ENCODE measurements at places on chromosomes 7 and 10.

- DNase-seq, result no peak
Measured at GRCh38 chr7:19405541-19405940, 260.3 kb upstream of the FERD3L start.

DNA sequence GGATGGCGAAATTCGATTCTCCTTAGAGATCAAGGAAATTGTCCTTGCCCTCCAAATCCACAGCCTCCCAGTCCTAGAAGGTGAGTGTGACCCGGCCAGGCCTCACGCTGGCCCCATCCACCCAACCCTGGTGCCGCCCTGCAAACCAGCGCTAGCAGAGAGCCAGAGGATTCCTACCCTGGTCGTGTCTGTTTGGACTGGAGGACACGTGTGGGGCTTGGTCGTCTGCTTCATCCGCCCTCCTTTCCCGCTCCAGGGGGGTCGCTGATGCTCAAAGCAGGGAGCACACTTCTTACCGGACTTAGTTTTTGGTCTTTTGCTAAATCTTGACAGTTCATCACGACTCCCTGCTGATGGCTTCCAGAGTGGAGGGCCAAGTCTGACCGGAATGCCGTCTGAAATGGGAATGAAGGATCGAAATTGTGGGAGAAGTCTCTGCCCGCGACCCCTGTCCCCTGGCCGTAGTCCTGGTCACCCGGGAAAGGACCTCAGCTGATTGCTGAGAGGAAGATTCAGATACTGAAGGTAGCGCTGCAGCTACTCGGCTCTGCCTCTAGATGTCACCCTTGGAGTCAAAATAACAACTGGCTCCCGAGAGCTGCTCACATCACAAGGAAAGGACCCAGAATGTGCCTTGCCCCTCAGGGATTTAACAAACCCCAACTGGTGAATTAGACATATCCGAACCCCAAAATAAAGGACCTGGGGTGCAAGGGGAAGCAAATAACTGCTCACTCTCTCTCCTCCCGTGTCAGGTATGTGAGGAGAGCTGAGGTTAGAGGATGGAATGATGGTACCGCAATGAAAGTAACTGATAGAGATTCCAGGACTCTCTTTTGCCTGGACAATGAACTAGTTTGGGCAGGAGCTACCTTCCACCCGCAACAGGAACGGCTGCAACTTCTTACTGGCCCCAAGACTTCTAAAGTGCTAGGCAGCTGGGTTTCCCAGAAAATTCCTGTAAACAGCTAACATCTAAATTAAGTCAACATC lies 23.5 kb upstream of the ORC5 start:
- DNase-seq, result peak; percentile 2

- no peak for DNase-seq
Measured at GRCh38 chr10:60188548-60188947, 201.1 kb downstream of the ANK3 start.

DNA sequence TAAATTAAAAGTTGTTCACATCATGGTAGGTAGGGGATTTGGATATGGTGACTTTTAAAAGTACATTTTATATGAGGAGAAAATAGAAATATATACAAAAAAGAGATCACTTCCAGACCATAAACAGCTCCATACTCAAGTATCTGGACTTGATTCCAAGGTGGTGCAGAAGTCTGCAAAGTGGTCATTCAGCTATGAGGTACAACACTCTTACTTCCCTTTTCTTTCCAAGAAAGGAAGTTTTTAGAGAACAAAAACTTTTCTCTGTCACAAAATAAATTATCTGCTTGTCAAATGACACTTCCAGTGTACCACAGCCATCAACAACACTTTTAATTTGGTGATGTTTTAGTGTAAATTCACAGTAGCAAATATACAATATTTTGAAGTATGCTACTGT lies 1013.5 kb downstream of the GATA3 start:
- DNase-seq, result no peak

GRCh38 chr10:58424176-58424575 lies 39.0 kb downstream of the TFAM start:
- DNase-seq, result no peak

- no peak for DNase-seq
Measured at GRCh38 chr7:124783271-124783670, 17.7 kb upstream of the GPR37 start.

DNA sequence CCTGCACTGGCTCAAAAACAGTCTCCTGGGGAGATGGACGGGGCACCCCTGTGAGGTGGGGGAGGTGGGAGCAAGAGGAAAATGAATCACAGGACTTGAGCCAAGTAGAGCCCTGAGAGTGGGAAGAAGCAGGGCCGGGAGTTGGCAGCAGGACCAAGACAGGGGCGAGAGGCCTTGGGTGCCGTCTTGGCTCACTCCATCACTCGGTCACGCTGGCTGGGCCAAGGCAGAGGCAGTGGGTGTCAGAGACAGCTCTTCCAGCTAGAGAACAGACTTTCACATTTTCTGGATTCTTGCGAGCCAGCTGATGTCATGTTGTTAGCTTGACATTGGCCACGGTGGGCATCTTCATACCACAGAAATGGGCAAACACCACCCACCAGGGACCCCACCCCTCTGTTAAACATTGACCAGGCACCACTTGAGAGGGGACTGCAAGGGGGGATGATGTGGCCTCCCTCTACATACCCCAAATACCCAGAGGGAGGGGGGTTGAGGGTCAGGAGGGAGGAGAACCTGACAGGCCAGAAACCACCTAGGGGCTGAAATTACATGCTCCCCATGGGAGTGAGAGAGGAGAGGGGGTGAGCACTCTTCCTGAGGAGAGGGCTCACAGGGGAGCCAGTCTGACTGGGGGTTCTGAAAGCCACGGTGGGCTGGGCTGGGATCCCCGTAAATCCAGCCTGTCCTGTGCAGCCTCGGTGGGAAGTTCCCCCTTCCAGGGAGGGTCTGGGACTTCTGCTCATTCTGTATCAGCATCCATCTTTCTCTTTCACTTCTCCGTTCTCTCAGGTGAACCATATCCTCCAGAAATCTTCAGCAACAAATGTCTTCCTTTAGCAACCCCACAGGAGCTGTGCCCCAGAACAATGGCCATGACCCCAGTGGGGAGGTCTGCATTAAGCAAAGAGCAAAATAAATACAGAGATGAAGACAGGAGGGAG lies 19.6 kb downstream of the CAMK2B start:
- no peak for DNase-seq

DNA sequence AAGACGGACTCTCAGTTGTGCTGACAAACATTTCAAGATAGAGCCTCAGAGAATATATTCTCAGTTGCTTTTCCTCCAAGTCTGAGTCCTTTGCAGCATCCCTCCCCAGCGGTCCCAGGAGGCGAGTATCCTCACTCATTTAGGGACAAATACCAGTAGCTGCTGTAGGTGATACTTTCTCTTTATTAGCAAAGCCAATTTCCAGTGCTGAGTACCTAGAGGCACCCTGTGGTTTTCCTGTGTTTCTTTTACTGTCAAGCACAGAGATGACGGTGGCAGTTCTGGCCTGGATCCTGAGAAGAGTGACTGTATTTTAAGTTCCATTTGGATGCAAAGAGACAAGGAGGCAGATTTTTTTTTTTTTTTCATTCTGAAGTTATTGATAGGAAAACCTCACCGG lies 1058.4 kb downstream of the SORCS3 start:
- DNase-seq, result no peak

DNA sequence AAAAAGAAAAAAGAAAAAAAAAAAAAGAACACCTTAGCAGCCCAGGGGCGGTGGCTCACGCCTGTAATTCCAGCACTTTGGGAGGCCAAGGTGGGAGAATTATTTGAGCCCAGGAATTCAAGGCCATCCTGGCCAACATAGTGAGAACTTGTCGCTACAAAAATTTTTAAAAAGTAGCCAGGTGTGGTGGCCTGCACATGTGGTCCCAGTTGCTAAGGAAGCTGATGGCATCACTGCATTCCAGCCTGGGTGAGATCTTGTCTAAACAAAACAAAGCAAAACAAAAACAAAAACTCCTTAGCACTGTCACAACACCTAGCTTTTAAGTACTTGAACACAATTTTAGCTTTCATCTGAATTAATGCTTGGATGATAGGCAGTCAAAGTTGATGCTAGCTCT lies 86.3 kb upstream of the MKLN1 start:
- DNase-seq, result no peak

GRCh38 chr10:77920495-77920894 lies 6.1 kb downstream of the DLG5 start:
- DNase-seq, result no peak

GRCh38 chr7:151386301-151387160 lies 23.3 kb downstream of the WDR86 start:
- DNase-seq, result no peak

DNA sequence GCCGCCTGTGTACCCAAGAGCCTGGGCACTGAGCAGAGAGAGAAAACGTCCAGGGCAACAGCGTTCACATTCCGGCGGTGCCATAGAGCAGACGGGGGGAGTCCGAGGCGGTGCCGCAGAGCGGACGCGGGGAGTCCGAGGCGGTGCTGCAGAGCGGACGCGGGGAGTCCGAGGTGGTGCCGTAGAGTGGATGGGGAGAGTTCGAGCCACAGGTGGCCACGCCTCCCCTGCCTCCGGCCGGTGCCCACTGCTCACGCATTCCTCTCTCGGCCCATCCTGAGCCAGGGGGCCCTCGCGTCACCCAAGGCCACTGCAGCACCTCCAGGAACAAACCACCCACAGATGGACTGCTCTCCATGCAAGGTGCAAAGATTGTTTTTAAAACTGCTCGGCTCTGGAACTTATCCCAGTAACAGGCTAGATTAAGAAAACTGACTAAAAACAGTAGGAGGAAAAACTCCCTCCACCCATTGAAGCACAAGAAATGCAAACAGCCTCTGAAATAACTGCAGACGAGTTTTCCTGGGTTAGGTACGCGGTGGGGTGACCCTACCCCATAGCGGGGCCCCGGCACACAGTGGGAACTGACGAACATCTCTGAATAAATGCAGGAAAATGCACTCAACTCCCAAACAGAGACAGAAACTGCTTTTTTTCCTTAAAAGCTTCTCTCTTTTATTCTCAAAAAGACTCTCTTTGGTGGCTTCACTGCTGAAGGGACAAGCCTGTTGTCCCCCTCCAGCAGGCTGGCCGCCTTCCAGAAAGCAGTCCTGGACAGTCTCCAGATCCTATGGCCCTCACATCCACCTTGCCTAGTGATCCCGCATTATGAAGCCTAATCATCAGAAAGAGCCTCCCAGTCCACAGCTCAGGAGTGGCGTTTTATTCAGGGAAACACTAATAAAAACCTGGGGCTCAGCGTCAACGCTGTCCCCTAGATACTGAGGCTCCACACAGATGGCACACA lies 55.9 kb downstream of the DIP2C start:
- DNase-seq, result no peak

DNA sequence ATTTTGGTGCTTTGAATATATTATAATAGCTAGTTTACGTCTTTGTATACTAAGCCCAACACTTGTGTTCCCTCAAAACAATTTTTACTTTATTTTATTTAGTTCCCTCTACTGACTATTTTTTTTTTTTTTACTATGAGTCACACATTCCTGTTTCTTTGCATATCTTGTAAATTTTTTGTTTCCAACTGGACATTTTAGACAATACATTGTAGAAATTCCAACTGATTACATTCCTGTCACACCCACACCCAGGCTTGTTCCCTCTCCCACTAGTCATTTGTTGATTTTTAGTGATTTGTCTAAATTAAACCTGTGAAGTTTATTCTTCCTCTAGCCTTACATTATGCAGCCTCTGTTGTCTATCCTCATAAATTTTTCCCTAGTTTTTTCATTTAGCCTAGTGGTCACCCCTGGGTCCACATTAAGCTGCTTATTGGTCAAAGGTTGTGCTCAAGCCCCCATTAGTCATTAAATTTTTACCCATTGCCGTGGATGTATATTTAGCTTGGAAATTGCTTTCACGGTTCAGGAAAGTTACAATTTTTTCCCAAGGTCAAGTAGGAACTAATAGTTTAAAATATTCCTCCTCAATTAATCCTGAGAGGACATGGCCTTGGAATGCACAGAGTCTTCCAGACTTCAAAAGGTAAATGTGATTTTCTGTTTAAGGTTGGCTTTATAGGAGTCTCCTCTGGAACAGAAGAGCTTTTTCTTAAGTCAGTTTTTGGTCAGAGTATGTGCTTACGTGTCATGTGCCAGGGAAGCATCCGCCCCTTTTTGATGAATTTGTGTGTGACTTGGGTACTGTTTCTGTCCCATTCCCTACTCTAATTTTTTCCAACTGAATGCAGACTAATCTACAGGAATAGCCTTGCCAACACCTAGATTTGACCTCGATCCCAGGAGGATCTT lies 207.6 kb upstream of the TMEM72 start:
- DNase-seq, result no peak

DNA sequence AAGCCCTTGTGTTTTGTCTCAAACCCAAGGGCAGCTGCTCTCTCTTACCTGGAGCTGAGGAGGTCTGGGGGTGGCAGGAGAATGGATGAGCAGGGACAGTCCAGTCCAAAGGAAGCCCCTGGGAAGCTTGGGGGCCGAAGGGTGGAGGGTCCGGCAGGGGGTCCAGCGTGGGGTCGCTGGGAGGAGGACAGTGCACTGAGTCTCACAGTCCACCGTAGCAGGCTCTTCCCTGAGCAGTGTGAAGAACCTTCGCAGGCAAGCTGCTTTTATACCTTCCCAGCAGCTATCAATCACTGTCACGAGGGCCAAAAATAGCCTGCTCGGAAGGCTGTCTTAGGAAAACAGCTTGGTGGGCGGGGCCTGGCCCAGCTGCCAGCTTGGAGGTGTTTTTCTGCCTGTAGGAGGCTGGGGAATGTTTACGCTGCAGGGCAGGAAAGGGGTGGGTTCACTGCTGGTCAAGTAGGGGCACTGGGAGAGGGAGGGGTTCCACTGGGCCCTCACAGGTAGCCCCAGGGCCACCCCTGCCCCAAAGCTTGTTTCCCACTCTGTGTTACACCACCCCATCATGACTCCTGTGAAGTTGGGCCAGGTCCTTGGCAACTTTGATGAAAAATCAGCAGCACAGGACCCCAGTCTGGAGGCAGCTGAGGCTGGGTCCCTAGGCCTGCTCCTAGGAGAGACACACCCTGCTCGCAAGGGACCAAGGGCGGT lies at the start of gene DEPP1:
DEPP1 (minus strand) TSS at position 240 of the 711 bp plus-strand sequence. CDS start 779 bp downstream, outside the sequence.
- peak; percentile 35 for DNase-seq

DNA sequence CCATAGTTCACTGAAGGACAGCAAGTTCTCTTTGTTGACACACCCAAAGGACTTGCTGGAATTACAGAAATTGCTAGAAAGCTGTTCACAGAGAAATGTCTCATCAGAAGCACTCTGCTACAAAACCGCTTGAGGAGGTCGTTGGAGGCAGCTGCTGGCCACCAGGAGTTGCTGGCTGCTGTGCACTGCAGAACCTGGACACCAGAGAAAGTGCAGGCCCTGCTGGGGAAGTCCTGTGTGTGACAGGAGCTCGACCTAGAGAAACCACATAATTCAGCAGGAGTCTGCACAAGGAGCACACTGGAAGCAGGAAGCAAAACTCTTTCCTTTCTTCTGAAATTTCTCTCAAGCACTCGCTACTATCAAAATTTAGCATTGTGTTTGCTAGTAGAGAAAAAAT lies 461.5 kb upstream of the GHITM start:
- no peak for DNase-seq

DNA sequence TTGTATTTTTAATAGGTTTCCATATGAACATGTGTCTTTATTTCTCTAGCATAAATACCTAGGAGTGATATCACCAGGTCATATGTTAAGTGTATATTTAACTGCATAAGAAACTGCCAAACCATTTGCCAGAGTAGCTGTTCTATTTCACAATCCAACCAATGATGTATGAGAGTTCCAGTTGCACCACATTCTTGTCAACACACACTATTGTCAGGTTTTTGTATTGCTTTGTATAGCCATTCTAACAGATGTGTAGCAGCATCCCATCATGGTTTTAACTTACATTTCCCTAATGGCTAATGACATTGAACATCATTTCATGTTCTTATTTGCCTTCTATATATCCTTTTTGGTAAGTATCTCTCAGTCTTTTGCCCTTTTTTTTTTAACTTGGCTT lies 4.1 kb downstream of the CUZD1 start:
- DNase-seq, result no peak

- no peak for DNase-seq
Measured at GRCh38 chr7:101632641-101633040, 3.5 kb upstream of the MYL10 start.

- DNase-seq, result no peak
Measured at GRCh38 chr10:79054203-79055099, 14.3 kb upstream of the ZMIZ1 start.
